ENCODE measurements at places on chromosomes 1 and 21.

- DNase-seq, result no peak
Observed at GRCh38 chr21:42621819-42622177, 31.6 kb upstream of the PDE9A start.

- DNase-seq, result no peak
Observed at GRCh38 chr1:245211035-245211749, 56.4 kb downstream of the KIF26B start.

DNA sequence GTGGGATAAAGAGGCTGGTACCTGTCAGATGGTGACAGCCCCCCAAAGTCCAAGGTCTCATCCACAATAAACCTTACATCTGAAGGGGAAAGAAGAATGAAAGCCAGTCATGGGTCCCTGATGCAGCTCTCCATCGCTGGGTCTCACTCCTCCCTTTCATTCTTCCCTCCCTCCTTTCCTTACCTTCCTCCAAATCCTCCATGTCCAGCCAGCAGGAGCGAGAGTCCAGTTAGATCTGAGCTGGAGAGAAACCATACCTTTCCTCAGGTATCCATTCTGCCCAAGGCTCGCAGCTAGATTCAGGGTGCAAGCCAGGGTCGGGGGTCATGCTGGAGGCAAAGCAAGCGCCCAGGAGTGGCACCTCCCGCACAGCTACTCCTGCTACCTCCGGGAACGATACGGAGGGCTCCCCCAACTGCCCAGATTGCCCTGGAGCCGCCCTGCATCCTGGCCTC, 421 bp downstream of the PSRC1 start:
- no peak for DNase-seq

DNA sequence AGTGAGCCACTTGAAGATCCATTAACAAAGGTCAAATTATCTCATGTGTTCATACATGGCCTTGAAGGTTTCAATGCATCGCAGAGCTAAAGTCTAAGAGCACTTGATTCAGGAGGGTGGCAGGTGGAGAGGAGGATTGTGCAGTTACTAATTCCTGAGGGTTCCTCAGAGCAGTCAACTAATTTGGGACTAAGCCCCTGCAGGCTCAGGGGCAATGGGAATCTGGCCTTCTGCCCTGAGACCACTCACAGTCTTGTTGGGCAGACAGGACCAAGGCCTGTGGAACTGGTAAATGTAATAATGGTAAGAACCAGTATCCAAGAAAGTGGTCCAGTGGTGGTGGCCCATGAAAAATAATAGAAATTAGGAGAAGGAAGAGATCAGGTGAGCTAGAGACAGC, 127.4 kb upstream of the HMGB4 start:
- DNase-seq, result no peak

DNA sequence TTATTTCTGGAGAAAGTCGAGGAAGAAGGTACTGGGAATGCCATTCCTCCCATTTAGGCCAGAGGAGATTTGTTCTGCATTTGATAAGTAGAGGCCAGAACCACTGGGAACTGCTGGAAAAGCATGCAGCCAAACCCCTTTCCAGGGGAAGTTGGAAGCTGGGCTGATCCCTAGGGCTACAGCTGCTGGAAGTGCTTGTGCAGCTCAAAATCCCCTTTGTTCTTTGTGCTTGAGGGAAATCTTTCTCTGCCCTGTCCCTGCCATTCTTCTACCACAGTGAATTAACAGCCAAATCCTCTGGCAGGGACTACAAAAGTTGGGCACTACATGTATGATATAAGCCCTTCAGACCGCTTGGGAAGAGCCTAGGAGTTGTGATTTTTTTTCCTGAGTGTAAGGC, 734.1 kb downstream of the LRRIQ3 start:
- DNase-seq, result no peak

GRCh38 chr1:233245191-233245765, 50.2 kb downstream of the PCNX2 start:
- no peak for DNase-seq

- DNase-seq, result no peak
Observed at GRCh38 chr1:2229037-2229864, 1.1 kb downstream of the SKI start.

- DNase-seq, result no peak
Observed at GRCh38 chr1:6962996-6963911, 178.0 kb downstream of the CAMTA1 start.

GRCh38 chr1:206631085-206631509, 4.2 kb upstream of the DYRK3 start:
- DNase-seq, result peak; percentile 67

GRCh38 chr1:157085421-157085820, 14.2 kb downstream of the ETV3L start:
- peak; percentile 17 for DNase-seq

GRCh38 chr1:113192242-113192641, 119.2 kb downstream of the LRIG2 start:
- DNase-seq, result no peak

- no peak for DNase-seq
Observed at GRCh38 chr1:119795261-119796200, 15.7 kb downstream of the REG4 start.

DNA sequence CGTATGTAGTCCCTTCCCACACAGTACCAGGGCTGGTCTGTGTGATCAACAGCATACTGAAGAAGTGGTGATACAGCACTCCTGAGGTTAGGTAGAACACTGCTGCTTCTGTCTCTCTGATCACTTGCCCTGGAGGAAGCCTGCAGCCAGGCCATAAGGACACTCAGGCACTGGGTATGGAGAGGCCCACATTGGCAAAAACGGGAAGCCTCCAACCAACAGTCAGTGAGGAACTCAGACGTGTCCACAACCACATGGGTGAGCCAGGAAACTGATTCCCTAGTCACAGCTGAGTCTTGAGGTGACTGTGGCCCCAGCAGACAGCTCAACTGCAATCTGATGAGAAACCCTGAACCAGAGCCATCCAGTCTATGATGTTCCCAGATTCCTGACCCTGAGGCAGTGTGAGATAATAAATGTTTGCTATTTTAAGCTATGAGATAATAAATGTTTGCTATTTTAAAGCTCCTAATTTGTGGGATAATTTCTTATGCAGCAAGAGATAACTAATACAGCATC, 62.5 kb downstream of the COQ8A start:
- no peak for DNase-seq

GRCh38 chr1:200744143-200744542, 5.5 kb downstream of the CAMSAP2 start:
- DNase-seq, result no peak

GRCh38 chr1:155078469-155079209, at the start of gene EFNA3:
Gene EFNA3 (plus strand): TSS chr1:155078837. CDS start chr1:155078942, 105 bp downstream.
- no peak for DNase-seq

DNA sequence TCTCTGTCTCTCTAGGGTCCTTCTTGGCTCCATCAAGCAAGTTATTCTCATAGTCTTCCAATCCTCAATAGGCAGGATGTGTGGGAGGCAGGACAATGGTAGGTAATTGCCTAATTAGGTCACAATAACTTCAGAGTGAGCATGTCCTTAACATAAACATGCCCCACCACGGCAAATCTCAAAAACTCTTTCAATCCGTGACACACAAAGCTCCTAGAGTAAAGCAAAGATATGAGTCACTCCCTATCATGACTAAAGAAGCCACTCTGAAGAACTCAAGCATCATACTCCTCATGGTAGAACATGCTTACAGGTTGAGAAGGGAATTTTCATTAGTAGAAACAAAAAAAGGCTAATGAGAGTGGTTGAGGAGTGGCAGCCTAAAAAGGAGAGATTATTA, 4.9 kb downstream of the HAO2 start:
- DNase-seq, result no peak

DNA sequence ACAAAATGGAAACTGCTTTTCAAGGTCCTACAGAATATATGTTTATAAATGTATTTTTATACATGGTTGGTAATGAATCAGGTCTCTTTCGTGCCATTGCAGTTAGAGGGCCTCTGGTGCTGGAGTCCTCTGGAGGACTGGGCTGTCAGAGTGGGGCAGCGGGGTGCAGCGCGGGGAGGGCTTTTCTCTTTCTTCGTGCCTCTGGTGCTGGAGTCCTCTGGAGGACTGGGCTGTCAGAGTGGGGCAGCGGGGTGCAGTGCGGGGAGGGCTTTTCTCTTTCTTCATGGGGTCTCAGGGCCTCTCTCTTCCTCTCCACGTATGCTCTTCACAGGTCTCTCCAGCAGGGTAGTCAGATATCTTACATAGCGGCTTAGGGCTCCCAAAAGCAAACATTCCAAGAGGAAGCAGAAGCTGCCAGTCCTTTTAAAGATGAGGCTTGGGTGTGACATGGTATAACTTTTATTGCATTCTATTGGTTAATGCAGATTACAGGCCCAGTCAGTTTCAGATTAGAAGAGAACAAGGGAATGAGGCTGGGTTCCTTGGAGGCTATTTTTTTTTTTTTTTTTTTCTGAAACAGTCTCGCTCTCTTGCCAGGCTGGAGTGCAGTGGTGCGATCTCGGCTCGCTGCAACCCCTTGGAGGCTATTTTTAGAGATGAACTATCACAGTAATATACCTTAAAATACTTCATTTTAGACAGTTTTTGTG, 13.1 kb downstream of the SDCCAG8 start:
- no peak for DNase-seq

DNA sequence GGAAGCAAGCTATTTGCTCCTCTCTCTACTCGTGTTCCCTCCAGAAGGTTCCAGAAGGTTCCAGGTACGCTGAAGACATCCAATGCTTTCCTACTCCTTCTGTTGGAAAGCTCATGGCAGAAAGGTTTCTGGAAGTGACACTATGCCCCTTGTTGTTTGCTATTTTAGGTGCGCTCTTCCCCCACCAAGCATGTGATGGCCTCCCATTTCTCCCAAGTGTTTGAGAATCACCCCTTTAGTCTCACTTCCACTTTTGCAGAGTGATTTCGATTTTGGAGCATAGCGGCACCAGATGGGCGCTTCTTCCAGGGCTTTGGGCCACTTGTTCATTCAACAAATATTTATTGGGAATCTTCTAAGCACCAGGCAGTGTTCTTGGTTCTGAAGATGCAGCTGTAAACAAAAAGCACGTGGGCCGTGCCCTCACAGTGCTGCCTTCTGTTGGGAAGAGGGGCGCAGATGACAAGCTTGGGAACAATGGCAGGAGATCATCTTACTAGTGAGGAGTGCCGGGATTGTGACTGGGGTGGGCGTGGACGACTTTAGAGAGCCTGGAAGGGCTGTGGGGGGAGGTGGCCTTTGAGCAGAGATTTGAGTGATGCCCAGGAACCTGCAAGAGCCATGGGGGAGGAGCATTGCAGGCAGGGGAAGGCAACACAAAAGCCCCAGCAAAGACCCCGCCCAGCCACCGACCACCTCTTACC, 43.0 kb upstream of the TARDBP start:
- DNase-seq, result no peak

DNA sequence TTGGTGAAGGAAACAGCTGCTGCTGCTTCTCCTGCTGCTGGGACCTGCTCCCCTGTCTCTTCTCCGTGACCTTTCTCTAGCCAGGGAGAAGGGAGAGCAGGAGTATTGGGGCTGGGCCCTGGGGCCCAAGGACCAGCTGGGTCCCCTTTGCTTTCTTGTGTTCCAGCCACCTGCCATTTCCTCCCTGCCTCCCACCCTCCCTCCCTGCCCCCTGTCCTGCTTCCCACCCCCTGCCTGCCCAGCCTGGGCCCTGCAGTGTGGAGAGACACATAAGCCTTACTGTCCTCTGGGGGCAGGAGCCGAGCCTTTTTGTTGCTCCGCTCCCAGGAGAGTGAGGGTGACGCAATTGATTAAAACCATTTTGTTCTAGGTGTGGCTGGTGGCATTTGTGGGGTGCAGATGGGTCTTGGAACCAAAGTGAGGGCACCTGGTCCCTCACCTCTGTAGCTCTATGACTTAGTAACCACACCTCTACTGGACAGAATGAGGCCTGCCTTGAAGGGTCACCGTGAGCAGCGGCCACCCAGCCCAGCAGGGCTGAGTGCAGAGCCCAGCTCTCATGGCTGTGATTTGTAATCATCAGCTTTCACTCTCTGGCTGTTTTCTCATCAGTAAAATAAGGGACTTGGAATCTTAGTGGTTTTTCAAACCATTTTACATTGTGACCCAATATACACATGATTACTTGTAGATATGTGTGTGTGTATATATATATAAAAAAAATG, 13.9 kb upstream of the TMEM222 start:
- DNase-seq, result no peak

DNA sequence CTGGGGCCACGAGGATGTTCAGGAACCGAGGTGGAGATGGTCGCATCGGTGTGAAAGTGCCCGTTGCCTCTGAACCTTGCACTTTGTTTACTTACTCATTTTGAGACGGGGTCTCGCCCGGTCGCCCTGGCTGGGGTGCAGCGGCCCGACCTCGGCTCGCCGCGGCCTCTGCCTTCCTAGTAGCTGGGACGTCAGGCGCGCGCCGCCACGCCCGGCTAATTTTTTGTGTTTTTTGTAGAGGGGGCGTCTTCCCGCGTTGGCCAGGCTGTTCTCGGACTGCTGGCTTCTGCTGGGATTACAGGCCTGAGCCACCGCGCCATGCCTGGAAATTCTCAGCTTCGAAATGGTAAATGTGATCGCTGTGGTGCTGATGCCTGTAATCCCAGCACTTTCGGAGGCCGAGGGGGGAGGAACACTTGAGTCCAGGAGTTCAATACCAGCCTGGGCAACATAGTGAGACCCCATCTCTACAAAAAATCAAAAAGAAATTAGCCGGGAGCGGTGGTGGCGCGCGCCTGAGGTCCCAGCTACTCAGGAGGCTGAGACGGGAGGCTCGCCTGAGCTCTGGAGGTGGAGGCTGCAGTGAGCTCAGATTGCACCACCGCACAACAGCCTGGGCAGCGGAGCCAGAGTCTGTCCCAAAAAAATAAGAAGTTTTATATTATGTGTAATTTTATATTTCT, 684 bp upstream of the MRPL20 start:
- DNase-seq, result no peak

- no peak for DNase-seq
Observed at GRCh38 chr1:56511364-56511763, 68.0 kb downstream of the PLPP3 start.

DNA sequence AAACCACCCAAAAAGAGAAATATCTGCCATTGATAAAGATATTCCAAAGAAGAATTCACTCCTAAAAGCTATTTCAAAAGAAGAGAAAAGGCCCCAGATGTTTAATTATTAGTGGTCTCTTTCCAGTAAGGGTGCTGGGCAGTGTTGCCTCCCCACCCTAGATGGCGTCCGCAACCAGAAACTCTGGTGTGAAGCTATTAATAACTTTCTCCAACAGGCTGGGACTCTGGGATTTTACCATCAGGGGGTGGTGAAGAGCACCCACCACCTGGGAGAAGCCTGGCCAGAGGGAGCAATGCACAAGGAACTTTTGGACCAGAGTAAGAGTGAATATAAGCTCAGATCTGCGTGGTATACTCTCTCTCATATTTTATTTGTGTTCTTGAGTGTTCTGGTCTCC, 115.4 kb upstream of the TIAM1 start:
- DNase-seq, result no peak
